ENCODE measurements at places on chromosomes 12 and 14.

- no peak for DNase-seq
Observed at GRCh38 chr12:59320112-59320511, 275.7 kb upstream of the SLC16A7 start.

DNA sequence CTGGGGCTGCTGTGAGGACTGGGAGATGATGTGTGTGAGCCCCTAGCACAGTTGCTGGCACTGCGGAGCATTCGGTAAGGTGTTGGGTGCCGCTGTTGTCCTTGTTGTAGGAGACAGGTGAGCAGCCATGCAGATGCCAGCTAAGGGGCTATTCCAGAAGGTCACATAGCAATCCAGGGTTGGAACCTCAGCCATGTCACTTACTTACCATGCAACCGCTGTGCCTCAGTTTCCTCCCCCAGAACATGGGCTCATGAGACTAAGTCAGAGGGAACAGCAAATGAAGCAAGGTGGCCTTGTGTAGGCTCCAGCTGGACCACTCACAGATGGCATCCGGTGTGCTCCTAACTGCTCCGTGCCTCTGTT is 13.2 kb downstream of the DTX1 start:
- DNase-seq: no peak

DNA sequence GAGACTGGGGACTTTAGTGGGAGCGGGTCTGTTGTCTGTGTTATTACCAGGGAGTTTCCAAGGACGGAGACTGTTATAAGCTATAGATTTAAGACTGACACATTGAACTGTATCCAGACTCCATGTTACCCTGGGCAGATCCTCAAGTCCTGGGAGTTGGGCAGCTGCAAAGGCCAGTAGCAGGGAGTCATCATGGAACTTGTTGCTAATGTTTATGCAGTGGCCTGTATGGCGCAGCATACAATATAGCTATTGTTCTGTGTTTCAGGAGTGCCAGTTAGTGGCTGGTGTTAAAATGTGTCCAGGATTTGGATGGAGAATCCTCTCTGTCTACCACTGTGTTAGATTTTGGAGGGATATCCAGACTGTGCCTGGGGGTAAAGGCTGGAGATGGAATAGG is 31.7 kb downstream of the SMOC1 start:
- DNase-seq: no peak

- no peak for DNase-seq
Observed at GRCh38 chr12:47997321-47997720, 7.0 kb downstream of the COL2A1 start.

DNA sequence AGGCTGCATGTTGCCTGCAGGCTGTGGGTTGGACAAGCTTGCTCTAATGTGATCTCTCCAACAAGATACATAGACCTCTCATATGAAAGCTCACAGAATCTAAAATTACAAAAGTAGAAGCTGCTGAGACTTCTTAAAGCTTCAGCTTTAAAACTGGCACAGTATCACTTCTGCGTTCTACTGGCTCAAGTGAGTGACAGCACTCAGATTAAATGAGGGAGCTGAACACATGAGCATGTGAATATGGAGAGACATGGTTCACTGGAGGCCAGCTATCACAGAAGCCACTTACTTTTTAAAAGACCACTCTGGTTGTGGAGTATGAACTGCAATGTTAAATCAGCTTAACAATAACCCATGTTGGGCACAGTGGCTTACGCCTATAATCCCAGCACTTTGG is 29.1 kb upstream of the ANO6 start:
- no peak for DNase-seq

DNA sequence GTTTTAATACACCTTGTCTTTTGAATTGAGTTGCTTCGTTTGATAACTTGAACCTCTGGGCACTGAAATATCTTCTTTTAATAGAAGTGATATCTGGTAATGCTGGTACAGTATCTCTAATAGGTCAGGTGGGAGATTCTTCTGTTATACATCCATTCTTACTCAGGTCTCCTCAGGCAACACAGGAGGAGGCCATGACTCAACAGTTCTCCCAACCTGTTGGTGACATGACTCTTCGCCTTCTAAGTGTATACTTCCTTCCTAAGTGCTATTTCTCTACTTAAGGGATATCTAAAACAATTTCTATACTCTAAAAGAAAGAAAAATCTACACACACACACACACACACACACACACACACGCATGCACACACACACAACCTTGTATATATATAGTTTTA is 509.1 kb downstream of the PCNX1 start:
- DNase-seq: no peak

- DNase-seq: no peak
Observed at GRCh38 chr14:49593016-49593415, 5.7 kb upstream of the LRR1 start.

DNA sequence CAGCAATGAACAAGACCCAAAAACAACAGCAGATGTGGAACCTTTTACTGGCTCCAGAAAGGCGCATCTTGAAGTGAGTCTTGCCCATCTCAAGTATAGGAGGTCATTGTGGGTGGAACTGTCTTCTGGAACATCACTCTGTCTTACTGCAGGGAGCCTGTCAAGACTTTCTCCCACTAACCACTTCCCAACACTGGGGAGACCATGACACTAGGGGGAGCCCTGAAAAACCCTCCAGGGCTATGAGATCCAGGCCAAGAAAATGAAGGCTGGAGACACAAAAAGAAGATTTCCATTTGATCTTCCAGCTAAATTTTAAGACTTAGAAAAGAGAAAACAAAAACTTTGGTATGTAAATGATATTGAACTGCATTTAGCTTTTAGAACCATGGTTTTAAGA is 13.5 kb upstream of the ATG14 start:
- DNase-seq: no peak

DNA sequence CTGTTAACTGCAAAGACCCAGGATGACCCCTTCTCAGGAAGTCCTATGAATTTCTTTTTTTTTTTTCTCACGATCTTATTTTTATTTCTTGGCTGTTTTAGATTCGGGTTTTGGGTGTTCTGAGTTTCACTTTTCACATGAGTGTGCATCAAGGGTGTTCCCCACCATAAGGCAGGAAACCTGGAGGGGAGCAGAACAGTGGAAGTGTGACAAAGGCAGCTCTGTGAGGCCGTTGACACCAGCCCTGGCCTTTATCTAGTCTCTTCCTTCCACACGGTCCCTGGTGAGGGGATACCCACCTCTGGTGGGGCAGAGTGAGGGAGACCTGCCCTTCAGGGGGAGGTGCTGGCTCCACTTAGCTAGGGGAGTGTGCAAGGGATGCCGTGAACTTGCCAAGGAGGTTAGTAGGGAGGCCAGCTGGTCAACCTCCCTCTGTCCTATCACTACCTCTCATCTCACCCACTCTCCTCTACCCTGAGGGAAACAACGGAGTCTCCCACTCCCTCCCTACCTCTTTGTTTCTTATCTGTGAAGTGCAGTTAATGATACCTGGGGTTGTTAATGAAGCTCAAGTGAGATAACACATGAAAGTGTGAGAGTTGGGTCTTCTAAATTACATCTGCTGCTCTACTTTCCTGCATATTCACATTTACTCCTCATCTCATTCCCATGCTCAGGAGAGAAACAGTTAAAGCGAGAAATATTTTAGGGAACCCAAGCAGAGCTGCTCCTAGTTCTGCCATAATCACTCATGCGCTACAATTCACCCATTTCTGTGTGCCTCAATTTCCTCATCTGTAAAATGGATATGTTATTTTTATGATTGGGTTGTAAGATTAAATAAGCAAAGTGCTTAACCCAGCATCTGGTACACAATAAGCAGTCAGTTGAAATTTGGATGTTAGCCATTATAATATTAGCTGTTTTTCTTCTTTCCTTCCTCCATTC is 4.4 kb upstream of the GALNT6 start:
- DNase-seq: no peak

DNA sequence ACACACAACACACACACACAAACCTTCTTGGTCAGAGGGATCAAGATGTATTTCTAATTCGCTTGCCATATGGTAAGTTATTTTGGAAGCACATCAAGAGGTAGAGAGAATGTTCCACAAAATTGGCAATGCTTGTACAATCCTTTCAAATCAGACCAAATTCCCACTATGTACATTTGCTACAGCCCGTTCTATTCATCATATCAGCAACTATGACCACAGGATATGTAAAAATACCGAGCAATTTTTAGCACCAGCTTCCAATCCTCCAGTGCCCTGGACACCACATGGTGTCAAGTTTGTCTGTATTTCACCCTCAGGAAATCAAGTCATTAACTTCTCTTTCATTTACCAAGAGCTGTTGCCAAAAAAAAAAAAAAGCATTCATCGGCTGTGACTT is 21.2 kb downstream of the TBX5 start:
- DNase-seq: no peak

DNA sequence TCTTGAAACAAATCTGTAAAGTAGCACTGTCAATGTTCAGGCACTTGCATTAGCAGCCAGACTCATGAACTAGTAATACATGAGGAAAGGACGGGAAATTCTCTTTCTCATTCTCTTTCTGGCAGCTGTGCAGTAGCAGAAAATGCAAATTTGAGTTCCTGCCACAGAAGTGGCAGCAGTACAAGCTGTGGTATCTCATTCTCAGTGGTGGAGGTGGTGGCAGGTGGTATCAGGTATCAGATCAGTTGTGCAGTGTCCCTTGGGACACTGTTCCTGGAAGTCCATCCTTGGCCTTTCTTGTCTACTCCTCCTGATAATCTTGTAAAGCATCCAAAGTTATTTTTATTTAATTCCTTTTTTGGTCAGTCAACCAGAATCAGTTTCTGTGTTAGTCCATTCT is 103.0 kb downstream of the C12orf42 start:
- DNase-seq: peak; percentile 29

GRCh38 chr14:99284254-99285004 is 12.4 kb upstream of the BCL11B start:
- DNase-seq: no peak

GRCh38 chr12:623865-624372 is 39.3 kb downstream of the NINJ2 start:
- no peak for DNase-seq

- DNase-seq: no peak
Observed at GRCh38 chr12:2509137-2509536, 285.6 kb upstream of the FKBP4 start.

- peak; percentile 89 for DNase-seq
Observed at GRCh38 chr14:63854330-63854729, 1.5 kb downstream of the SYNE2 start.
